ENCODE measurements at places on chromosomes 1 and 21.

DNA sequence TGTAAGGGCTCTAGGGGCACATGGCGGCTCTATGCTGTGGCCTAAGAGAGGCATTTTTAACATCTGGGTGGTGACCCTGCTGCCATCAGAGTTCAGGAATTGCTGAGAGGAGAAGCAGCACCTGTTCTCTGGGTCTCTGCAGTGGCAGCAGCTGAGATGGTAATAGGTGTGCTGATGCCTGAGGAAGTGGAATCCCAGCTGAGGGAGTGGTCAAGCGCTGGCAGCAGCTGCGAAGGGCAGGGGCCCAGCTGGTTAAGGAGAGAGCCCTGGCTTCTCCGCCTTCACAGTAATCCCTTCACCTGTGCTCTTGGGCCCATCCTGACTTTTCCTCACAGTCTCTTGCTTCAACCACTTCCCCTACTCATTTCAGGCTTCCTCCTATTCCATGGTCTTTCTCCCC lies 39.8 kb downstream of the GJA5 start:
- DNase-seq, result no peak

- no peak for DNase-seq
These were observed 25.7 kb upstream of the SPAG17 start for GRCh38 chr1:118210723-118211110.

DNA sequence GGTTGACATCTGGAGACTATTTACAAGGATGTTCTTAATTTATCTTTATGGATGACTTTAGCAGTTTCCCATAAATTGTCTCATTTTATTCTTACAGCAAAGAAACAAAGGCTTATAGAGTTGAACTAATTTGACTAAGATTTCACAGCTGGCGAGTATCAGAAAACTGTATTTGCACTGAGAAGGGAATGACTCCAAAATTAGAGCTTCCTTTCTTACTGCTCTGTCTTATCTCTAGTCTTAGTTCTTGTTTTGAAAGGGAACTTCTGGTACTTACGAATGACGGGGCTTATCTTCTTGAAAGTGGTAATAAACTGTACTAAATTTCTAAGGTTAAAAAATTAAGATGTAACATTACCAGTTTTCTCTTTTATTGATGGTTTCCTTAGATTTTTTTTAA lies 13.6 kb downstream of the CNST start:
- no peak for DNase-seq

DNA sequence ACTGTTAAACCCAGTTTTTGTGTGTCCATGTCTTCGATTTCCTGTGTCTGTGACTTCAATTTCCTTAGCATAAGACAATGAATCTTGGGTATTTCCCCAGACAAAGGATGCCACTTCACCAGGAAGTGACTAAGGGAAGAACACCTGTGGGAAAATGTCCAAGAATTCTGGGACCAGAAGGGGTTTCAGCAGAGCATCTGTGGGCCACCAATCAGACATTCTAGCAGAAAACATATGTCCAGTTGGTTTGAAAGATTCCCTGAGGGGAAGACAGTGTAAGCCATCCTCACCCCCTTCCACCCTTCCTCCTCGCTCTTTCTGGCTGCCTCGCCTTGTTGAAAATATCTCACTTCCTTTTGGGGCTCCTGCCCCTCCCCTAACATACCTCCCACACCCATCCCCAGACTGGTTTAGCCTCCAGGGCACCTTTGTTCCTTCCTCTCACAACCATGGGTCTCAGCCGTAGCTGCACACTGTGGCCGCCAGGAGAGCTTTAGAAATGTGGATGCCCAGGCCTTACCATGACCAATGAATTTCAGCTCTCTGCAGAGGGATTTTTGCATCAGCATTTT lies 25.5 kb upstream of the IFNAR1 start:
- no peak for DNase-seq

DNA sequence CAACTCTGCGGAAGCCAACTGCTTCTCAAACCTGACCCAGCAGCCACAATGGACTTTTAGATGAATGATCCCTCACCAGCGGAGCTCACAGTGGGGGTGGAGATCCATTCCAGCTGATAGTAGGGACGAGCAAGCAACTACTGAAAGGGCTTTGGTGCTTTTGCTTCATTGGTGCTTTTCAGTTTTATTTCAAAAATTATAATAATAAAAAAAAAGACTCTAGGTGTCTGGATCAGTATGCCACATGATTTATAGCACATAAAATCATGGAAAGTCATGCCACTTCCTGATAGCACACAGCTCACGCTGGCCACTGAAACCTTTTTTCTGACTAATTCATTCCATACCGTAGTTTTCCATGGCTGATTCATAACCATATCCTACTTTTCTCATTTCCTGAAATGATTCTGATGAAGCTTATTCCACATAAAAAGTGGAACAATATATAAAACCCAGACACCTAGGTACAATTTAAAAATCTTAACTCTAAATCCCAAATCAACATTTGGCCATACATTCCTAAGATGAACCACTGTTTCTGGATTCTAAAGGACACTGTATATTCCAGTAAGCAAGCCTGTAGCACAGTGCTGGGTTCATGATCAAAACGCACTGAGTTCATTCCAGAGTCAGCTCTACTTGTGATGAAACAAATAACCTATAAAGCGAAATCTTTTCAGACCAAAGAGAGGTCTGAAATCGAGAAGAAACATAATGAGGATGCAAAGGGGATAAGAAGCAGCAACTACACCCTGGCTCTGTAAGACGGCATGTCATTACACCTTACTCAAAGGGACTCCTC lies 41.3 kb upstream of the KCNE1 start:
- DNase-seq, result no peak

GRCh38 chr1:56411484-56412180 lies 167.7 kb downstream of the PLPP3 start:
- no peak for DNase-seq

- DNase-seq, result no peak
These were observed 2.5 kb upstream of the GBP4 start for GRCh38 chr1:89201106-89201794.

GRCh38 chr1:17239420-17239819 lies 9.5 kb upstream of the PADI3 start:
- DNase-seq, result peak; percentile 74

DNA sequence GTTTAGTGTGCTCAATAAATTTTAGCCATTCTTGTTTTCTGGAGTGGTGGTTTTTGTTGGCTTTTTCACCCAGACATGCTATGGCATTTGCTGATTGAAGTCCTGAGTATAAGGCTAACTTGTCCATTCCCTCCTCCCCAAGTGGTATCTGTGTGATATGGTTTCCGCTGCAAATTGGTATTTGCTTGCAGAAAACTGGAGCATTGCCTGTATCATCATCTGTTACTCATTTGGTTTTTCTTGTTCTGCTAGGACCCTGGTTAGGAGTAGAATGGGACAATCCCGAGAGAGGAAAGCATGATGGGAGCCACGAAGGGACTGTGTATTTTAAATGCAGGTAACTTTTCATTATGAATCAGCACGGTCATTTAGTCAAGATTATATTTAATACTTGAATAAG lies 34.0 kb downstream of the TBCE start:
- no peak for DNase-seq

GRCh38 chr1:201059401-201059800 lies 35.9 kb upstream of the KIF21B start:
- no peak for DNase-seq

- DNase-seq, result no peak
These were observed 284.8 kb downstream of the BACH1 start for GRCh38 chr21:29583424-29583924.

- no peak for DNase-seq
These were observed 8.4 kb upstream of the RBM8A start for GRCh38 chr1:145935708-145936107.

DNA sequence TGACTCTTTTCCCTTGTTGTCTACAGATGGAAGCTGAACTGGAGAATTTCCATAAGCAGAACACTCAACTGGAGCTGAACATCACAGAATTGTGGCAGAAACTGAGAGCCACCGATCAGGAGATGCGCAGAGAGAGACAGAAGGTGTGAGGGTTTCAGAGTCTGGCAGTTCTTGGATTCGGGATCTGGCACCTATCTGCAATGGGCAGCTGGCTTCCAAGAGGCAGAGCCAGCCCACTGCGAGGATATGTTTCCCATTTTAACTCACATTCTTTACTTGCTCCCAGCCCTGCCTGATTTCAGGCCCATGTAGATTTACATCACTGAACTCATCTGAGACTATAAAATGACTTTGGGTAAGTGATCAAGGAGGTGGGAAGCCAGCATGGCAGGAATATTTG lies 37.3 kb upstream of the TMEM125 start:
- no peak for DNase-seq

- DNase-seq, result no peak
These were observed 28.7 kb downstream of the LDLRAP1 start for GRCh38 chr1:25572107-25572506.

DNA sequence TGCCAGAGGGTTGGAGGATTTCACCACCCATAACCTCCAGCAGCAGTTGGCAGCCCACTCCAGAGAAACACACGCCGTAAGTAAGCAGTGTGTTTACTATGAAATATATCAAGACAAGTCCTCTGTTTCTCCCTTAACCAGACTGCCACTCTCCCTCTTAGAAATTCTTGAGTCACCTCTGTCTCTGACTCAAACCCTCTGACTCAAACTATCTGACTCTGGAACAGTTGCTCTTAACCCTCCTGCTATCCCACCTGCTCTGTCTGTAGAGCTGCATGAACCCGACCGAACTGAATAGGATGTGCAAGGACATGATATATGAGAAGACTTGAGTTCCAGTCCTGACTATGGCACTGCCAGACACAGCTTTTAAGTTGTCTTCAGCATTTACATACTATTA lies 14.1 kb downstream of the INPP5B start:
- DNase-seq, result no peak

GRCh38 chr1:155977690-155978324 lies 540 bp downstream of the ARHGEF2 start:
- DNase-seq, result peak; percentile 74

DNA sequence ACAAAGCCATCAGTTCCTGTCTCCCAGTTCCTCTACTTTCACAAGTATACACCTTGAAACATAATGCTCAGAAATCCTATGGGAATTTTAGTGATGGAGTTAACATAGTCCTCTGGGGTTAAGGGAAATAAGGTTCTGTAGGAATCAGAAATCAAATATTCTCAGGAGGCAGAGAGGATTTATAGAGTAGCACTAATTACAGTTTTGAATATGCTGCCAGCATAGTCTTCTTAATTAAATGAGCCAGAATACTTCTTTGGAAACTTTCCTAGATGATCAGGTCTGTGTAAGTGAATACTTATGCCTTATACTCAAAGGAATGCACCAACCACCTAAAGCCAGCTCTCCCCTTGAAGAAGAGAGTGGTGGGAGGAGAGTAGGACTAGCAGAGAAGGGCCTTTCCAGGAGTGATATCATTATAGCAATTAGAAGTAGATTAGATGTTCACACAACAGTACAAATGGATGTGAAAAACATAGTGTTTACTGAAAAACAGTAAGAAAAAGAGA lies 31.4 kb upstream of the DIRAS3 start:
- DNase-seq, result no peak

- DNase-seq, result no peak
These were observed 19.5 kb downstream of the PDE9A start for GRCh38 chr21:42672699-42673458.

DNA sequence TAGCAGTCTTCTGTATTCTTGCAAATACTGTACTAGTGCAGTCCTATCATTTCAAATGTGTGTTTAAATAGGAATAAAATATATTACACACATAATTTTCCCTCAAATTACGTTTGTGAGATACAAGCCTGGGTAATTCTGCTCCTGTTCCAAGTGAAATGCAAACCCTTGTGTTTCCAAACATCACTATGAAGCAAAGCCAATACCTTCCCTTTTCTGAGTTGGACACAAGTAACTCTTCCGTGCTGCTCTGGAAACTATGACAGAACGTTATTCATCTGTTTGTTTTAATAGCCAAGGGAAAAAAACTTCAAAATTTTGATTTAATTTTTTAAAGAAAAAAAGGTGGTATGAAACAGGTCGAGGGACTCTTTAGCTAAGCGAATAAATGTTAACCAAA lies 73.7 kb upstream of the UBE2U start:
- no peak for DNase-seq

GRCh38 chr1:2493691-2494322 lies 17.7 kb downstream of the PLCH2 start:
- DNase-seq, result peak; percentile 66

DNA sequence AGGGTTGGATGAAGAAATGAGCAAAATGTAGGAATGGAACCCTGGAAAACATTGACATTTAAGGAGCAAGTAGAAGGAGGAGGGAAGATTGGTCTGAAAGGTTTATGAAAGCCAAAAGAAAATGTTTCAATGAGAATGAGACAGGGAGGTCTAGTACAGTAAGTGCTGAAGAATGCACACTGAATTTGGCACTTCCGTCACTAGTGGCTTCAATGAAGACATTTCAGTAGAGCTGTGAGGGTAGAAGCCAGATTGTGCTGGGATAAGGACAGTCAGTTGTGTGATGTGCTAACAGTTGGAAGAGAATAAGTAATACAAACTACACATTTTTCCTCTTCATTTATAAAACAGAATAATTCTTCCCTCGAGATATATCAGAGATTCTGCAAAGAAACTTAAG lies 17.1 kb downstream of the THEM4 start:
- DNase-seq, result no peak

GRCh38 chr1:182164273-182164672 lies 102.8 kb upstream of the ZNF648 start:
- DNase-seq, result no peak

- no peak for DNase-seq
These were observed 12.2 kb downstream of the METTL13 start for GRCh38 chr1:171793636-171794035.

DNA sequence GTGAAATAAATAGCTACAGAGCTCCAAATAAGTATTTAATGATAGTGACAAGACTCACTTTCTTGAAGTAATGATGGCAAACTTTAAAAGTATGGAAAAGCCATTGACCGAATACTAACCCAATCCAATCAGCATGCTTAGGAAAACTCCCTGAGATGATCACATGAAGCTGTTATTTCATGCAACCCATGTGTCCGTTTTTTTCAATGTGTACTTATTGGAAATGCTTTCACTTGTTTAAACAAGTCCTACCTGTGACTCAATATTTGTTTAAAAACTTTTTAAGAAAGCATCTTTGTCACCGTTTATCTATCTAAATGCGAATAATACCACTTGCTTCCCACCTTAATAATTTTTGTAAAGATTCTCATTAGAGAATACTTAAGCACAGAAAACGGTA lies 185.8 kb downstream of the NRIP1 start:
- DNase-seq, result no peak

DNA sequence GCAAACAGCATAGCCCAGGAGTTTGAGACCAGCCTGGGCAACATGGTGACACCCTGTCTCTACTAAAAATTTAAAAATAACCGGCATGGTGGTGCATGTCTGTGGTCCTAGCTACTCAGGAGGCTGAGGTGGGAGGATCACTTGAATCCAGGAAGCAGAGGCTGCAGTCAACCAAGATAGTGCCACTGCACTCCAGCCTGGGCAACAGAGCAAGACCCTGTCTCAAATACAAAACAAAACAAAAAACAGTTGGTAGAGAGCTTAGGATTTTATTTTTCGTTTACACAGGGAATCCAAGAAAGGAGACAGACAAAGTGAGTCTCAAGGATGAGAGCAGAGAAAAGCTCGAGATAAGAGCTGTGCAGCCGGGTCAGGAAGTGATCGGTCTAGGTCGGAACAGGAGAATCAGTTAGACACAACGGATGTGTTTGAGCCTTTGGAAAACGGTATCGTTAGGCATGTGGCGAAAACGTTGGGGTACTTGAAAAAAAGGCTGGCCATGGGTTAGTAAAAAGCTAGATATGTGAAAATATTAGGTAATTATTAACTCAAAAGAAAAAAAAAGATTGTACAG lies 1.7 kb upstream of the MIB2 start:
- DNase-seq, result peak; percentile 10

GRCh38 chr1:65189576-65190115 lies 41.6 kb downstream of the AK4 start:
- no peak for DNase-seq
